ENCODE measurements at places on chromosomes 16 and 17. TPM values are rescaled to one million over a fixed set of nuclear protein-coding genes. Genes with fewer than 3 reads are reported as not detected.

The GP1BA gene
- not detected for total RNA-seq

The PARD6A gene
- total RNA-seq, result 6.3 TPM

DNA sequence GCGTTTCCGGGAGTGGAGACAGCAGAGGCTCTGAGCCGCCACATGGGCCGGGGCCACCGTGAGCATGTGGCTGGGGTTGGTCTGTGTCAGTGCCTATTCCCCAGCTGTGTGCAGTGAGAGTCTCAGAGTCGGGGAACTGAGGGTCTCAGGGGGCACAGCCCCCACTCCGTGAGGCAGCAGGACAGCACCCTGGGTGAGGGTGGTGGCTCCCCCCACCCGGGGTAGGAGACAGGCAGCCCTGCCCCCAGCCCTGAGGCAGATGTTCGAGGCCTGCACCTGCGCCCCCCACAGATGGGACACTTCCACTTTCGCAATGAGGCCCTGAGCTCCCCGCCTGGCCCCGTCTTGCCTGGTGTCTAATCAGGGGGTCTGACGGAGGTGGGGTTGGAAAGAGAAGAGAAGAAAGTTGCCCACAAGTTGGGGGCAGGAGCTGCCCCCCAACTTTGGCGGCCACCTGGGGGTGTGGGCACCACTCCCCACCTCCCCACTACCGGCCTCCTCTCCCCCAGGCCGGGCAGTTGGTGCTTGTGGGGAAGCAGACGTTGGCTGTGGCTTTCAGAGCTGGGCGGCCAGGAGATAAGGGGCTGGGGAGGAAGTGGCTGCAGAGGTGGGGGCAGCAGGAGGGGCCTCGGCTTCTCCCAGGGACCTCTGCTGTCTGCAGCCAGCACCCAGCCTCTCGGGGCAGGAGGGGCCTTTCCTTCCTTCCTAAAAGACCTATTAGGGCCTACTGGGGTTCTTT, 1.8 kb upstream of the CBFA2T3 start:
- DNase-seq, result peak; percentile 44

GRCh38 chr17:6099492-6099891, 29.3 kb downstream of the WSCD1 start:
- no peak for DNase-seq

- DNase-seq, result no peak
Observed at GRCh38 chr16:86171329-86171728, 272.4 kb downstream of the IRF8 start.

GRCh38 chr17:1878419-1879121, 48.8 kb downstream of the RPA1 start:
- peak; percentile 33 for DNase-seq

GRCh38 chr16:50932348-50932935, 190.6 kb downstream of the CYLD start:
- DNase-seq, result no peak

- DNase-seq, result no peak
Observed at GRCh38 chr17:33202021-33202420, 91.1 kb downstream of the ASIC2 start.

DNA sequence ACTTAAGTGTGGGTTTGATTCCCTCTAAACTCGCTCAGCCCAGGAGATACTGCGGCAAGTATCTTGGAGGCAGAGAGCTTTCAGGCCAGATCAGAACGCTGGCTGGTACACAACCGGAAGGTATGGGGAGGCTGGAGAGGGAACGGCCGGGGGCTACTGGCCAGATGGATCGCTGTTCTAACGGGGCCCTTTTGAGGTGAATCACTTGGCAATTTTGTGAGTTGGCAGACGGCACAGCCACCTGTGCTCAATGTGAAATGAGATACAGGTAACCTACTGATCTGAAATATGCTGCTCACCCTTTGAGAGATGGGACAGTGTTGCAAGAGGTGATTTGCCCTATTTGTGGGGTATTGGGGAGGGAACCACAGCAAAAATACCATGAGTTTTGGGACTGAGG, 622.9 kb upstream of the RBFOX1 start:
- no peak for DNase-seq

The SP6 gene
- total RNA-seq, result 0.13 TPM

The SLC13A2 gene
- not detected for total RNA-seq

DNA sequence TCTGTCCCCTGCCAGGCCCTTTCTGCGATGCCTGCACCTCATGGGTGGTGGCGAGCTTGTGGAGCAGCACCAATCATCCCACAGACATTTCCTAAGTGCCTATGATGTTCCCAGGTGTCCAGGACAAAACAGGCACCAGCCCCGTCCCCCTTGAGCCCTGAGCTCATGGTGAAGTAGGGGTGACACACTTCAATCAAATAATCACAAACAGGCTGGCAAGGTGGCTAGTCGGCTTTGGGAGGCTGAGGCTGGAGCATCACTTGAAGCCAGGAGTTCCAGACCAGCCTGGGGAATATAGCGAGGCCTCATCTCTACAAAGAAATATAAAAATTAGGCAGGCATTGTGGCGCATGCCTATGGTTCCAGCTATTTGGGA, 748 bp upstream of the PRSS8 start:
- no peak for DNase-seq

GRCh38 chr16:19517424-19518089, 4.3 kb downstream of the GDE1 start:
- peak; percentile 29 for DNase-seq

DNA sequence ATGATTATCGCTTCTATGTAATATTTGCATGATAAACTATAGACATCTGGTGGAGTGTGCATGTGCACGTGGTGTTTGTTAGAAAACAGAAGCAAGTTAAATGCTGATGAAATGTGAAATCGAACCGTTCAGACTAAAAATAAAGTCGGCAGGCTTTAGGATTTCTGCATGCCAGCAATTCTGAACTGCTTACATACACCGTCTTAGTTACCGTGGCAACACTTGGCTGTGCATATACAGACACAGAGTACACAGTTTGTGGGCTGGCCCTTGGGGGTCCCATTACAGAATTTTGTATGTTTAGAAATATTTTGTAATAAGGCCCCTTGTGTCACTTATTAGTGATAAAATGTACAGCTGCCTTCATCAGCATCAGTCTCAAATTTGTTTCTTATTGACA, 605.5 kb downstream of the RBFOX1 start:
- DNase-seq, result no peak

The TMC8 gene
- total RNA-seq, result 182 TPM

The ACSM3 gene
- 16.6 TPM for total RNA-seq

GRCh38 chr16:52469775-52470174, 77.2 kb downstream of the TOX3 start:
- no peak for DNase-seq

DNA sequence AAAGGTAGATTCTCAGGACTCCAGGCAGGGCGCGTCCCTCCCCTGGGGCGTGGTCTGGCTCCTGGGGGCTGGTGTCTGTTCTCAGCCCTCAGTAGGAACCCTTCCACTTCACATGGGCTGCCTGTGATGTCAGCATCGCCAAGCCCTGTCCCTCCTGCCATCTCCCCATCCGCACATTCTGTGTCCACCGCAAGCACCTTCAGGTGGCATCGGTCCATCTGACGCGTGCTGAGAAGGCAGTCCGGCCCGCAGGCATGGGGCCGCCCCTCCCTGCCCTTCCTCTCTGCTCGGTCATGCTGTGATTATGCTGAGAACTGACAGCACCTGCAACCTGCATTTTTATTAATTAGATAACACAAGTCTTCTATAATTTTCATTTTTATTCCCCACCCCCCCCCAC, 12.7 kb upstream of the DNAH17 start:
- no peak for DNase-seq

DNA sequence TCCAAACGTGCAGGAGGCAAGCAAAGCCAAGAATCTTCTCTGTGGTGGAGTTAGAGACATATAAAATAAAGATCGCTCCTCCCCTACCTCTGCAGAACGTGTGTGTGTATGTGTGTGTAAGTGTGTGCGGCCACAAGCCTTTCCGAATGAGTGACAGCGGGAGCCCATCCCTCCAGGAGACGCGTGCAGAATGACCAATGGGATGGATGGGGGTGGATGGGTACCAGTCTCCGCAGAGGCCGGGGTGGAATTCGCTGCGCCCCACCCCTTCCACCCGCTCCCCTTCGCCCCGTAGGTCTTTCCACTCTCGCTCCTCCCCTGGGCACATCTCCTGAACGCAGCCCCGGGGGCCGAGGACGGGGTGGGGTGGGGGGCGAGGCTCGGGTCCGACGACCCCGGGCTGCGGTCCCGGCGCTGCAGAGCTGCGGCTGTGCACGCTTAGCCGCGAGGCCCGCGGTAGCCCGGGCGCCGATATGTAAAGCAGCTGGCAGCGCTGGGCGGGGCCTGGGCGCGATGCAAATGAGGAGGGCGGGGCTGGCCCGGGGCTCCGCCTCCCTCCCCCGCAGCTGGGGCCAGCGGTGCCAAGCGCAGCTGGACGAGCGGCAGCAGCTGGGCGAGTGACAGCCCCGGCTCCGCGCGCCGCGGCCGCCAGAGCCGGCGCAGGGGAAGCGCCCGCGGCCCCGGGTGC, at the start of gene PRKCB:
Gene PRKCB (plus strand): TSS at position 594 of the 688 bp plus-strand sequence.
- DNase-seq, result peak; percentile 94

The CENPN gene
- total RNA-seq, result 51.7 TPM

- peak; percentile 53 for DNase-seq
Observed at GRCh38 chr17:81930142-81931125, 2.9 kb upstream of the MAFG start.

The SP2 gene
- total RNA-seq, result 11.5 TPM

DNA sequence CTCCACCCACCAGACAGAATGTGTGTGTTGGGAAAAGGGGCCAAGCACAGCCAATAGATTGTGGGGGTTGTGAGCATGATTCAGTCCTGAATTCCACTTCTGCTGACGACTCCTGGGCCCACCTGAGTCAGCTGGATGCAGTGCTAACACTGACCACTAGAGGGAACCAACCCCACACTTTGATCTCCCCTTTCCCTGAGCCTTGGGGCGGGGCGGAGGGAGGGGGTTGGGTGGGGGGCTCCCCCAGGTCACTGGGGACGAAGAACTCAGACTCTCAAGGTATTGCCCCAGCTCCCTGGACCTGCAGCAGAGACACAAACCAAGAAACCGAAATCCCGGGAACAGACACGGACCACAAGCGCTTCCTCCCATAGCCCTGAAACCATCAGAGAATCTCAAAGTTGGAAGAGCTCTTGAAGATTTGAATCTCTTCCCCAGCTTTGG, 621 bp upstream of the CSHL1 start:
- peak; percentile 80 for DNase-seq

GRCh38 chr16:17432901-17433576, 37.7 kb downstream of the XYLT1 start:
- DNase-seq, result no peak

The MT1M gene
- total RNA-seq, result not detected

- DNase-seq, result no peak
Observed at GRCh38 chr17:50099003-50099402, 3.9 kb downstream of the PDK2 start.

GRCh38 chr17:63774141-63774968, at the start of gene DDX42:
TSS of gene DDX42 (plus strand) at chr17:63774170. CDS start at chr17:63787050, 12,880 bp downstream.
- no peak for DNase-seq

DNA sequence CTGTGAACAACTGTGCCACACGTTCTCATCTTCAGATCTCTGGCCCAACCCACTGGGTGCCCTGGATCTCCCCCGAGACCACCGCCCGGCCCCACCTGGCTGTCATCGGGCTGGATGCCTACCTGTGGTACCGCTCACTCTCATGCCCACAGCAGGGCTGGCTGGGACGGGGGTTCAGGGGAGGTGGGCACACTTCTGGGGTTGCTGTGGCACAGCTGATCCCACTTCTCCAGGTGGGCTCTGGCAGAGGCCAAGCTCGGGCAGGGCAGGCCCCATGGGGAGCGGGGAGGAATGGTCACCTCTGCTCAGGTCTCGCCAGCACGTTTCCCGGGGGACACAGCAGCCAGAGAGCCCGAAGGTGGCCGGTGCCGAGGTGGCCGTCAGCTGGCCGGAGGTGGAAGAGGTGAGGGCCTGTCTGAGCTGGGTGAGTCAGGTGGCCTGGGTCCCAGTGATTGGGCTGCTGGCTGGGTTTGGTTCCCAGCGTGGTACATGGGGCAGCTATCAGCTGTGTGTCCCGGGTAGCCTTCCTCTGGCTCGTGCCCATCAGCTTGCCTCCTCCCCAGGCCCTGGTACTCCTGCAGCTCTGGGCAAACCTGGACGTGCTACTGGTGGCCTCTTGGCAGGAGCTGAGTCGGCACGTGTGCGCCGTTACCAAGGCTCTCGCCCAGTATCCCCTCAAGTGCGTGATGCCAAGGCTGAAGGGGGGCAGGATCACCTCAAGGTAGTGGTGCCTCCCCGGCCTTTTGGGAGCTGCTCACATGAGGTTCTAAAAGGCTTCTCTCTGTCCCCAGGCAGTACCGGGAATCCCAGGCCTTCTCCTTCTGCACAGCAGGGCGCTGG, 2.3 kb upstream of the MRPS34 start:
- no peak for DNase-seq
